ENCODE measurements at places on chromosomes 12 and 14.

DNA sequence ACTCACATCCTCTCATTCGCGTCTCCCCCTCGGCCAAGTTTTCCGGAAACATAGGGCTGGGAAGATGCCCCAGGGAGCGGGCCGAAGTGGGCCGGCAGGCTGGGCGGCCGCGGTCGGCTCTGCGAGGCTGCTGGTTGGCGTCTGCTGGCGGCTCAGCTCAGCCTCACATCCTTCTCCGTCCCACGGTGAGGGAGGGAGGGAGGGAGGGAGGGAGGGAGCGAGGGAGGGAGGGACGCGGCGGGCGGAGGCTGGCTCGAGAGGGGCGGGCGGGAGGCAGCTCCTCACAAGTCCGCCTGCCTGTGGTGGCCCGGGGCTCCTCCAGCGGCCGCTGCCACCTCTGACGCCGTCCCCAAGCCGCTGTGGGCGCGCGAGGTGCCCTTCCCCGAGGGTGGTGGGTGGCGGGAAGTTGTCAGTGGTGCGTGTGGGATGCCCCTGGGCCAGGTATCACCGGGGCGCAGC, 93.8 kb downstream of the RFLNA start:
- no peak for DNase-seq

- no peak for DNase-seq
These were observed 816.1 kb upstream of the TMEM132C start for GRCh38 chr12:127450826-127451225.

GRCh38 chr14:80865565-80865964, 76.0 kb downstream of the CEP128 start:
- DNase-seq, result no peak

GRCh38 chr12:113040722-113041171, 15.8 kb upstream of the DTX1 start:
- DNase-seq, result no peak

DNA sequence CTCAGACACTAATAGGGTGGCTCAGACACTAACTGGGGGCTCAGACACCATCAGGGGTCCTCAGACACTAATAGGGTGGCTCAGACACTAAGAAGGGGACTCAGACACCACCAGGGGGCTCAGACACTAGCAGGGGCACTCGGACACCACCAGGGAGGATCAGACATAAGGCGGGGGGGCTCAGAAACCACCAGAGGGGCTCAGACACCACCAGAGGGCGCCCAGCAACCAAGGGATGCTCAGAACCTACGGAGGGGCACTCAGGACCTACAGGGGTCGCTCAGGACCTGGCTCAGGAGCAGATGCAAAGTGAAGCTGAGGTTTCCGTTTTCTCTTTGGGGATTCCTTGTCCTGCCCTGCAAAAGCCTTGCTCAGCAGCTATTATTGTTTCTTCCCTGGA, 448.5 kb downstream of the TMEM121 start:
- no peak for DNase-seq

DNA sequence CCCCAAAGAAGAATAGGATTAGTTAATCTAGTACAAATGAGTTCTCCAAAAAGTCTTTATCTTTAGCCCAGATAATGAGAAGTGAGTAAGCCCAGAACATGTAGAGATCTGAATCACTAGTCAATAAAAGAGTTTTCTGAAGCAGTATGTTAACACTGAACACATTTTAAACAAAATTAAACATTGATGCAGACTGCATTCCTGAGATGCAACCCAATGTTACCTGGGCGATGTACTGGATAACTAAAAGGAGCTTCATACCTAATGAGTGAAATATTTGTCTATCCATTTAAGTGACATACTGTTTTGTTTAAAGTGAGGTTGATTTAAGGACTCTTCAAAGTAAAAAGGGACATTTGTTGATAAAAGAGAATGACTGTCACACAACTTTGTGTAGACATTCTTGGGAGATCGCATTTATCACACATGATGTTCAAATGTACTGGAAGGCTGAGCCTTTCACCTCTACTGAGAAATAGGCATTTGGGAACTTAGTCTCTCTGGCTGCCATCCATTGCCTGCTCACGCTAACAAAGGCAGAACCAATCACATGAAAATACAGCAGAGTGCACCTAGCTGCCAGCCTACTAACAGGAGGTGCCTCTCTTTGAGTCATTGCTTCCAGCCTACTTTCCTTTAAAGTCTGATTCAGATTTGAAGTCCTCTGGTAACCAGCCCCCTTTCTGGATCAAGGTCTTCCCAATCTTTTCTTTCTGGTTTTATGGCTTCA, 287.7 kb downstream of the BTG1 start:
- DNase-seq, result no peak

GRCh38 chr12:106149096-106149784, 10.5 kb upstream of the NUAK1 start:
- peak; percentile 32 for DNase-seq
